Muscle of leg (tissue), 16 donors: ENCODE measurements at places on chromosomes 11 and 22. TPM values are rescaled to one million over a fixed set of nuclear protein-coding genes. Genes with fewer than 3 reads are reported as not detected.
A peak's percentile ranks its signal among the peaks of the same experiment; 100 is the strongest.

GRCh38 chr11:35815556-35816315 lies 128.1 kb upstream of the LDLRAD3 start:
- peak overlapping the region; percentile 78 for H3K27ac ChIP-seq
- H3K36me3 ChIP-seq, result no peaks in the 10 kb centered on the region
- H3K4me1 ChIP-seq, result peaks cover 24% of the 10 kb centered on the region
- no peak overlapping the region for H3K4me3 ChIP-seq
- H3K27me3 ChIP-seq, result no peaks in the 10 kb centered on the region

LGR4 gene
- 27.7 TPM for polyA plus RNA-seq

HPX gene
- 1.1 TPM for polyA plus RNA-seq

MYRF gene
- polyA plus RNA-seq, result 1.9 TPM

- H3K27ac ChIP-seq, result peak overlapping the region; percentile 31
- H3K36me3 ChIP-seq, result no peaks in the 10 kb centered on the region
- no peak for DNase-seq
- no peak overlapping the region for H3K4me3 ChIP-seq
Observed at GRCh38 chr11:99371257-99371656, 350.5 kb downstream of the CNTN5 start.

DNA sequence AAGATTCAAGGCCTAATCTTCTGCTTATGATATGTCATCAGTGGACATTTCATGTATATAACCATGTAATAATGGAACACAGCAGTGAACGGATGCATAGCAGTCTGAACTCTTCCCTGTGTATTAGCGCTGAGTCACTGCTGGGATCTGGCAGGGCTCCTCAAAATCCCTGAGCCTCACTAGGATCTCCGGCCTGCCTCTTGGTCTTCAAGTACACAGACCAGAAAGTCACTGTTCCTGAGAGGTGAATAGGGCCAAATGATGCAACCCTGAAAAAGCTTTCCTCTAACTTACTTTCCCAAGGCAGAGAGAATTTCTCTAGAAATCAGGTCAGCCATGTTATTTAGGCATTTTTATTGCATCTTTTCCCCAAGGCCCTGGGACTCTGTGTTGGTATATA lies 35.0 kb downstream of the POU2AF1 start:
- DNase-seq, result peak; percentile 95
- H3K36me3 ChIP-seq, result no peaks in the 10 kb centered on the region
- no peak overlapping the region for H3K27ac ChIP-seq
- H3K4me1 ChIP-seq, result no peaks in the 10 kb centered on the region
- no peak overlapping the region for H3K4me3 ChIP-seq

GRCh38 chr22:22710719-22711531 lies 66.5 kb downstream of the GGTLC2 start:
- no peak overlapping the region for H3K4me3 ChIP-seq
- no peaks in the 10 kb centered on the region for H3K4me1 ChIP-seq
- no peak overlapping the region for H3K27ac ChIP-seq
- H3K36me3 ChIP-seq, result no peaks in the 10 kb centered on the region

- H3K4me1 ChIP-seq, result peaks cover 24% of the 10 kb centered on the region
- no peaks in the 10 kb centered on the region for H3K27me3 ChIP-seq
- no peak for DNase-seq
- H3K4me3 ChIP-seq, result no peak overlapping the region
- H3K27ac ChIP-seq, result no peak overlapping the region
Observed at GRCh38 chr11:15825976-15826650, 530.2 kb downstream of the SOX6 start.

- no peaks in the 10 kb centered on the region for H3K4me1 ChIP-seq
- H3K27ac ChIP-seq, result no peak overlapping the region
- no peak for DNase-seq
- no peaks in the 10 kb centered on the region for H3K27me3 ChIP-seq
Observed at GRCh38 chr11:121031167-121031566, 7.3 kb downstream of the TBCEL start.

DNA sequence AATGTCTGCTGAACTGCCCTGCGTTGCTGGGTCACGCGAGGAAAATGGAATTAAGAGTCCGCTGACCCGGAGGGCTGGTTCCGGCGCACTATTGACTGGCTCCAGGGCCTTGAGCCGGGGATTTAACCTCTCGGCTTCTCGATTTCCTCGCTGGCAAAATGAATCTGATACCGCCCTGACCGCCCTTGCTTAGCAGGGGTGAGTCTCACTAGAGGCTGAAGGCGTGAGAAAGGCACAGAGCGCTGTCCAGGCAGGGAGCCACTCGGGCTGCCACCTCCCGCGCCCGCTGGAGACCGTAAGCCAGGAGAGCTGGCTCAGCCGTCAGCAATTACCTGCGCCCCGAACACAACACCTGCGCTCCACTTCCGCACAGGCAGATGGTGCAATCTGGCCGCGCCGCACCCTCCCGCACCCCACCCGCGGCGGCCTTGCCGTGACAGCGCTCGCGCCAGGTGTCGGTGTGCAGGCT lies 65.6 kb downstream of the BUD13 start:
- H3K4me3 ChIP-seq, result no peak overlapping the region
- no peak overlapping the region for H3K27ac ChIP-seq
- H3K4me1 ChIP-seq, result peaks cover 4% of the 10 kb centered on the region

- DNase-seq, result peak; percentile 82
- no peaks in the 10 kb centered on the region for H3K27me3 ChIP-seq
- no peak overlapping the region for H3K27ac ChIP-seq
- H3K4me1 ChIP-seq, result no peaks in the 10 kb centered on the region
- H3K36me3 ChIP-seq, result no peaks in the 10 kb centered on the region
Observed at GRCh38 chr11:36702330-36703054, 104.5 kb upstream of the RAG2 start.

GPR83 gene
- polyA plus RNA-seq, result 0.19 TPM

GRCh38 chr11:41018224-41018623 lies 441.2 kb downstream of the LRRC4C start:
- no peaks in the 10 kb centered on the region for H3K4me1 ChIP-seq
- no peak overlapping the region for H3K4me3 ChIP-seq
- DNase-seq, result no peak
- no peaks in the 10 kb centered on the region for H3K36me3 ChIP-seq

AIFM3 gene
- polyA plus RNA-seq, result 0.23 TPM

GRCh38 chr11:34454308-34455032 lies 15.7 kb downstream of the CAT start:
- peaks cover 50% of the 10 kb centered on the region for H3K36me3 ChIP-seq
- DNase-seq, result no peak
- H3K4me1 ChIP-seq, result no peaks in the 10 kb centered on the region
- no peaks in the 10 kb centered on the region for H3K27me3 ChIP-seq
- no peak overlapping the region for H3K27ac ChIP-seq
- no peak overlapping the region for H3K4me3 ChIP-seq

DNA sequence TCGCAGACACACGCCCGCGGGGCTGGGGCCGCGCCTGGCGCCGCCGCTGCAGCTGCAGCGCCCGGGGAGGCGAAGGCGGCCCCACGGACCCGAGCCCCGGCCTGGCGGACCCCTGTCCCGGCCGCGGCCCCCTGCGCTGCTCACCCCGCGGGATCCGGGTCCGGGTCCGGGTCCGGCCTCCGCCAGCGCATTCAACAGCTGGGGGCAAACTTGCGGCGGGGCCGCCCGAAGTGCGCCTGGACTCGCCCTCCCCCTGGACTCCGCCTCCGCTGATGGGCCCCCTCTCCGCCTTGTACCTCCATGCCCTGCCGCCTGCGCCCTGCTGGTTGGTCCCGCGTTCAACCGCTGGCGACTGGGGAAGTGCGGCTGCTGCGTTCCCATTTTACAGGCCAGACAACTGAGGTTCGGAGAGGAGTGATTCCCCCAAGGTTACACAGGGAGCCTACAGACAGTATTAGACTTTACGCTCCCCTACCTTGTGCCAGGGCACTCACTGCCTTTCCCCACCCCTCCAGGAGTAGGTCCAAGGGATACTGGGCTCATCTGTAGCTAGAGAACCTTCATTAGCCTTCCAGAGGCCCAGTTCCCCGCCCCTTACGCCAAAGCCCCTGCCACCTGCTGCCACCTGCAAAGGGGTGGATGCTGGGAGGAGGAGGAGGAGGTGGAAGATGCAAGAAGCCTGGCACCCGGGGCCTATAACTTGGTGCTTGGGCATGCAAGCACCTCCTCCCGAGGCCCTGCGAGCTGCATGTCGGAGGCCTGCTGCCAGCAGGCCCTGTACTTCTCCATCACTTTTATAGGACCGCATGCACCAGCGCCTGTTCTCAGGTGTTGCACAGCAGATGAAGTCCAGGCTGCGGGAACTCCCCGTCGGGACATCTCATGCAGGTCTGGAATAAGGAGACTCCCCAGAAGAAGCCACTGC lies 694 bp upstream of the ELFN2 start:
- H3K4me3 ChIP-seq, result no peak overlapping the region
- H3K4me1 ChIP-seq, result peaks cover 21% of the 10 kb centered on the region
- H3K27ac ChIP-seq, result no peak overlapping the region
- no peak for DNase-seq
- no peaks in the 10 kb centered on the region for H3K36me3 ChIP-seq

GRCh38 chr22:27063841-27064240 lies 406.5 kb downstream of the MIAT start:
- peaks cover 25% of the 10 kb centered on the region for H3K27me3 ChIP-seq
- H3K4me1 ChIP-seq, result no peaks in the 10 kb centered on the region
- H3K27ac ChIP-seq, result no peak overlapping the region
- no peaks in the 10 kb centered on the region for H3K36me3 ChIP-seq
- no peak overlapping the region for H3K4me3 ChIP-seq

GRCh38 chr22:32985899-32986765 lies 72.0 kb downstream of the SYN3 start:
- peaks cover 31% of the 10 kb centered on the region for H3K4me1 ChIP-seq
- no peaks in the 10 kb centered on the region for H3K27me3 ChIP-seq
- DNase-seq, result peak; percentile 93
- H3K27ac ChIP-seq, result no peak overlapping the region
